Inflammatory macrophage treated with lipopolysaccharide for 4 hours (primary cell): ENCODE measurements at places on chromosomes 12 and 14.

DNA sequence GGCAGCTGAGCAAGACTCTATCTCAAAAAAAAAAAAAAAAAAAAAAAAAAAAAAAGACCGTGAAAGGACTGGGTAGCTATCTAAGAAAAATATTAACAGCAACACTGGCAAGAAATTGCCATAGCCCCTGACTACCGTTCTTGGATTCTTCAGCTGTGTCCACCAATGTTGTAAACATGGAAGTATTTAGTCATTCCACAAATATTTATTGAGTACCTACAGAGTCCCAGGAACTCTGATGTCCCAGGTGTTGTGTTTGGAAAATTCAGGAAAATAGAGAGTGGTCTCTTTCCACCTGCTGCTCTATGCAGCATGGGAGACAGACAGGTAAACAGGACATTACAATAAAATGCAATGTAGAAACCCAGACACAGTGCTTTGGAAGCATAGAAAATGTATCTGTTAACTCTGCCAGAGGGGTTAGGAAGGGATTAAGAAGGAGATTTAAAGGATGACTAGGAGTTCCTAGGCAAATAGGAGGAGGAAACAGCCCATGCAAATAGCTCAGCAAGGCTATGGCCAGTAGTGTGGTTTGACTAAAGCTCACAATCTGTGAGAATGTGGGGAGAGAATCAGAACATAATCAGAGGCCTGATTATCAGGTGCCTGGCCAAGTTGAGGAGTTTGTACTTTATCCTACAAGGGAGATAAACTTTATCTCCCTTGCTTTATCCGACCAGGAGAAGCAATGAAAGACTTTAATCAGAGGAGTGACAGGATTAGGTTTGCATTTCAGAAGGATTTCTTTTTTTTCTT, 2.1 kb upstream of the DLST start:
- DNase-seq, result no peak

DNA sequence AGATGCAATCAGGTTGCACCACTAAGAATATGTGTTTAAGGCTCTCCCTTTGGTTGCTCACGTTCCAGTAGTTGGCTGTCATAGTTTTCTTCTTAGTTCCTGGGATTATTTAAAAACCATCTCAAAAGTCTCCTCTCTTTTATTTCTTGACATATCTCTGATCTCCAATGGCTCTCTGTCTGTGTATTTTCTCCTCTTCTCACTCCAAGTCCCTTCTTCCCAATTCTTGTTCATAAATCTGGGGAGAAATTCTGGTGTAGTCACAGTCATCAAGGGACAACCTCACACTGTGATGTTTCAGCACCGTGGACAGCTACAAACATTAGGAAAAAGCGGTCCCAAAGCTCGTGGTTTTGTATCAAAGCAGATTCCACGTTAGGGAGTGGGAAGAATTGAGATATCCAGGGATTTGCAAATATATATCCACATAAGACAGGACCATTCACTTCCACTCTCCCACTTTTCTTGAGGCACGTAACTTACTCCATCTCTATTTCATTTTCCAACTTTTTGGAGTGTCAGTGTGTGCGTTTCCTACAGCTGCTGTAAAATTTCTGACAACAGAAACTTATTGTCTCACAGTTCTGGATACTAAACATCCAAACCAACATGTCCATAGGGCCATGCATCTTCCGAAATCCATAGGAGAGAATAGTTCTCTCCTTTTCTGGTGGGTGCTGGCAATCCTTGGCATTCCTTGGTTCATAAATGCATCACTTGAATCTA, 80.6 kb upstream of the TMEM233 start:
- no peak for DNase-seq

GRCh38 chr14:93317210-93317874, 15.5 kb downstream of the BTBD7 start:
- DNase-seq, result no peak

DNA sequence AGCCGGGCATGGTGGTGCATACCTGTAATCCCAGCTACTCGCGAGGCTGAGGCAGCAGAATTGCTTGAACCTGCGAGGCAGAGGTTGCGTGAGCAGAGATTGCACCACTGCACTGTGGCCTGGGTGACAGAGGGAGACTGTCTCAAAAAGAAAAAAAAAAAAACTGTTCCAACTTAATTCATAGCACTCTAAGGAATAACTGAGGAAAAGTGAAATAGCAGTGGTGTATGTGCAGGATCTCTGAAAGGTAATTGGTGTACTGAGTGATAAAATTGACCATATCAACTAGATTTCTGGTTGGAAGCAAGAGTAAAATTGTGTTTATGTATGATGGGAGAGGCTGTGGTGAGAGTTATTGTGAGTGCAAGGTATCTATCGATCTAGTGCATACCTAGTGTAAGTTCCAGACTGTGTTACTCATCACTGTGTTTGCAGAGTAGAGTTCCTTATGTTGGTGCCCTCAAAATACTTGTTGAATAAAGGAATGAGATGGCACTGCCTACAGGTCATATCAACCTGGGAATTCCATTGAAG, 6.3 kb downstream of the CAND1 start:
- no peak for DNase-seq

DNA sequence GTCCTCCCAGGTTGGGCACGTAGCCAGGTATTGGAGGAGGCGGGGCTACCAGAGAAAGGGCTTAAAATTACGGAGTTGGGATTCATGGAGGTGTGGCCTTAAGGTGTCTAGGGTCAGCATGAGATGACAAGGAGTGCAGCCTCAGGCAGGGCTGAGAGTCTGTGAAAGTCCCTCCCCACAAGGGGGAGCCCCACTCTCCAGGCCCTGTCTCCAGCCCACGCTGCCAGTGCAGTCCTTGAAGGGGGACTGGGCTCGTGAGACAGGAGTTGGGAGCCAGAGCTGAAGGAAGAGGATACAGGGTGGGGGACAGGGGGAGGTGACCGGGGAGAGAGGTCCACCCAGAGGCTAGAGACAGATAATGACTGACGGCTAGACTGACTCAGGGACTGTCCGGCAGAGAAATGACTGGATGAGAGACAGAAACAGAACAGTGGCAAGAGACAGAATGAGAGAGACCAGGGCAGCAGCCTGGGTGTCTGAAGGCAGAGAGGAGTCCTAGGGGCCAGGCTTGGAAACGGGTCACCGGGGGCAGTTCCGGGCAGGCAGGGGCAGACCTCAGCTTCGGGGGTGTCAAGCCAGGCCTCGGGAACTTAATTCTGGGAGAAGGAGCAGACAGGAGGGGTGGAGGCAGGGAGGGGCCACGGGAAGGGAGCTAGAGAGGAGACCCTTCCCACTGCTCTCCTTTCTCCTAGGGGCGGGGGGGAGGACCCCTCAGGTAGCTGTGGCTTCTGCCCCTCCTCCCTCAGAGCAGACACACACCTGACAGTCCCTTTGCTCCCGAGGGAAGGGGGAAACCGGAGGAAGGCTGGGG, 970 bp downstream of the CDH24 start:
- peak; percentile 66 for DNase-seq

GRCh38 chr12:88946372-88946997, 366.2 kb upstream of the KITLG start:
- DNase-seq, result peak; percentile 6

- no peak for DNase-seq
Observed at GRCh38 chr12:116577154-116577561, 18.0 kb downstream of the MAP1LC3B2 start.

GRCh38 chr12:23002381-23002780, 377.4 kb downstream of the ETNK1 start:
- no peak for DNase-seq

GRCh38 chr12:108502922-108503321, 12.2 kb upstream of the FICD start:
- DNase-seq, result no peak

GRCh38 chr12:104951759-104952509, 6.2 kb downstream of the SLC41A2 start:
- DNase-seq, result no peak

DNA sequence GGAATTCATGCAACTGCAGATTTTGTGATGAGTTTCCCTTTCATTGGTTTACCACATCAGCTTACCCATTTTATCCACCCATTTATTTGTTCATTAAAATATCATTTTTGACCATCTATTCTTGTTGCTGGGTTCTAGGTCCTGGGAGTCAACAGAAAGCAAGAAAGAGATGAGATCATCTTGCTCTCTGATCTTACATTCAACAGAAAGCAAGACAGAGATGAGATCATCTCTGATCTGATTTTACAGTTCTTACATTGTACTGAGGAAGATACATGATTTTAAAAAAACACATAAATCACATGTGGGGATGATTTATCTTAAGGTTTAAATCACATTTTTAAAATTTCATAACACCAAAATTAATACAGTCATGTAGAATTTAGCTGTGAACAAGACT, 2.3 kb downstream of the TAS2R46 start:
- DNase-seq, result peak; percentile 30

- DNase-seq, result no peak
Observed at GRCh38 chr12:94898388-94898787, 105.1 kb downstream of the NDUFA12 start.

- no peak for DNase-seq
Observed at GRCh38 chr14:59583755-59584154, 7.1 kb upstream of the CCDC175 start.

DNA sequence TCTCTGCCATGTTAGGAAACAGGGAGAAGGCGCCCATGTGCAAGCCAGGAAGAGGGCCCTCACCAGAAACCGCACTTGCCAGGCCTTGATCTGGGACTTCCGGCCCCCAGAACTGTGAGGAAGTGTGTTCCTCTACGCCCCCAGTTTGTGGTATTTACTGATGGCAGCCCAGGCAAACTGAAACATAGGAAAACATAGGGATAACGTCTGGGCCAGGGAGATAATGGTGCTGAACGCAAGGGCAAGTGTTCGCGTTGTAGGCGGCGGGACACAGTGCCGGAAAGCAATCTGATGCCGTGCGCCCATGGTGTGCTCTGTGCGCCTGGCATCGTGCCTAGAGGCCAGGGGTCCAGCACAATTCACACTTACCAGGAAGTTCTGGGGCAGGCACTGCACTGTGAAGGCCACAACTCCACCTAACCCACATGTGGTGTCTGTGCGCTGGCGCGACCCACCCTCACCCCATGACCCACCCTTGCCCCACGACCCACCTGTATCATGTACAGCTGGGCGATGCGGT, 53.6 kb downstream of the ARL6IP4 start:
- peak; percentile 49 for DNase-seq

- DNase-seq, result no peak
Observed at GRCh38 chr12:67772267-67773169, 124.0 kb downstream of the DYRK2 start.

DNA sequence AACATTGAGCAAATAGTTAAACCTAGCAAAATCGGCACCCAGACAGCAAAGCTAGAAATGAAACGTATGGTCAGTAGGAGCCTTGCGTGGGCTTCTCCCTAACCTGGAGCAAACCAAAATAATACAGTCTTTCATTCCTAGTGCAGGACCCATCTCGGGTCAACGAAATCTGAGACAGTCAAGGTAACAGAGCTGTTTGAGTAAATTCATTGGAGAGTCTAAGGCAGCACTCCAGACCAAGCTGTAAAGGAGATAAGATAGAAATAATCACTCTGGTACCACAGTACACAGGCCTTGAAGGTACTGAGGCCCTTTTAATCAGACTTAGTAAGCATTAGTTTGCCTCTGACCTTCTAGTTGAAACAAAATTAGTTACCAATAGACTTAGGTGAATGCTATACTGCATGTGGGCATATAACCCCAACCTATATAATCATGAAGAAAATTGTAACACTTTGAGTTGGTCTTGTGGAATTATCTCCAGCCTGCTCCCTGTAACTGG, 54.4 kb upstream of the BICD1 start:
- DNase-seq, result no peak

DNA sequence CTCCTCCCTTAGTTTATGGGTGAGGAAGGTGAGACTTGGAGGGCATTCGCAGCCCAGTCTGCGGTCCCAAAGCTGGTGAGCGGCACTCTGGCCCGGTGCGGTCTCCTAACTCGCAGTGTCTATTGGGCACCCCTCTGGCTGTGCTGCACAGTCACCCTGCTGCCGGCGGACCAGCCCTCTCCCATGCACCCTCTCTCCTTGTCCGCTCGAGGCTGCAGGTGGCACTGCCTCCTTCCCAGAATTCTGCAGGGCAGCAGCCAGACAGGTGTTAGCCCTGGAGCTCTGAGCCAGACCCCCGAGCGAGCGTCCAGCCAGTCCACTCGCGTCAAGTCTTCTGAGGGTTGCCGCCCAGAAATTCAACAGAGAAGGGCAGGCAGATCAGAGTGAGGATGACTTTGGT, 56.8 kb upstream of the DYNC1H1 start:
- DNase-seq, result no peak

DNA sequence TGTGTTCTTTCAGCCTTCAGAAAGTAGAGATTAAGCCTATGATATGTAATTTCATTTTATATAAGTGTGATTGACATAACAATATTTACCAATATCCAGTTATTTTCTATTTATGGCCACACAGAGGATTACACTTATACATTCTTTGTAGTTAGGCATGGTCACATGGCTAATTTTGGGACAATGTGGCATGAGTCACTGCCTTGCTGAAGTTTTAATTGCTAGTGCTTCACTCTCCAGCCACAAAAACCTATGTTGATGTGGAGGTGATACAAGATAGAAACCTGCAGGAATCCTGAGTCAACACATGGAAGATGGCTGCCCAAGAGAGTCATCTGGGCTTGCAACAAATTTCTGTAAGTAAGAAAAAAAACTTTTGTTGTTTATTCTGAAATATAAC, 17.0 kb downstream of the CLEC14A start:
- DNase-seq, result no peak

DNA sequence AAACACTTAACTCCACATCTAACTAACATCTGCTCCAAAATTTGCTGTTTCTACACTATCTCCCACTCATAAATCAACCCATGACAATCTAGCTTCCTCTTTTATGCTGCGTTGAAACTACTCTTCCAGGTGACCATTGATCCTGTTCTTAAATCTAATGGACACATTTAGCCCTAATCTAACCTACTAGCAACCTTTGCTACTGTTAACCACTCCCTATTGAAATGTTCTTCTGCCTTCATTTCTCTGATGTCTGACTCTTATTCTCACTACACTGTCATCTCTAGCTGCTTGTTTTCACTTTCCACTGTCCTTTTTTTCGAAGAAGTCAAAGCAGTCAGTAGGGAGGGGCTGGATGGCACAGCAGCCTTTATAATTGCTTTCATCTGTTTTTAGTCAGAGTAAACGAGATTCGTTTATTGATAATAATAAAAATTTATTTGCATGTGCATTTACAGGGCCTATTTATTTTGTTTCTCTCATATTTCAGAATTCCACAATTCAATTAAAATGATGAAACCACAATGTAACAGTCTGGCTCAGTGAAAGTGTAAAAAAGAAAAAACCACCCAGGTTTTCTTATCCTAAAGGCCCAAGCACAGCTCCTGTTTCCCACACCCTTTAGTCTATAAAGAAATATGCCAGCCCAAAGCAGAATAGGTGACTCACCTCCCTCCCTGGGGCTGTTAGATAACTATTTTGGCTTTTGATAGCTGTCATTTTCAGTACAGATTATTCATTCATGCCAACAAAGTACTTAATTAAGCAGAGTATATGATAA, 44.9 kb downstream of the ATP2B1 start:
- peak; percentile 39 for DNase-seq

DNA sequence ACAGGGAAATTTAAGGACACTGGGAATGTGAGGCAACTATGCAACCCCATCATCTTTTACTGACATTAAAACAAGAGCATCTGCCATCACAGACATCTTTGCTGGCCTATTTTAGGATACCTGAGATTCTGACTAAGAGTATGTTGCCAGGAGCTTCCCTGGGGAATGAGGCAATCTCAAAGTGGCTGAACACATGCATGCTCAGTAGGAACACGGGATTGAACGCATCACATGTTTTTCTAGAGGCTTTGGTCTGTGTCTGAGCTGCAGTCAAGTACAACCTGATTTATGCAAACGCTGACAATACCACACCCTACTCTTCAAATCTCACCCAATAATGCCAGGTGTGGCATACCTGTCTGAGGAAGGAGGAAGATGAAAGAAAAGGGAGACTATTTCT, 416.5 kb downstream of the NELL2 start:
- no peak for DNase-seq
